ENCODE measurements at places on chromosomes 6 and 20.
A peak's percentile ranks its signal among the peaks of the same experiment; 100 is the strongest.

DNA sequence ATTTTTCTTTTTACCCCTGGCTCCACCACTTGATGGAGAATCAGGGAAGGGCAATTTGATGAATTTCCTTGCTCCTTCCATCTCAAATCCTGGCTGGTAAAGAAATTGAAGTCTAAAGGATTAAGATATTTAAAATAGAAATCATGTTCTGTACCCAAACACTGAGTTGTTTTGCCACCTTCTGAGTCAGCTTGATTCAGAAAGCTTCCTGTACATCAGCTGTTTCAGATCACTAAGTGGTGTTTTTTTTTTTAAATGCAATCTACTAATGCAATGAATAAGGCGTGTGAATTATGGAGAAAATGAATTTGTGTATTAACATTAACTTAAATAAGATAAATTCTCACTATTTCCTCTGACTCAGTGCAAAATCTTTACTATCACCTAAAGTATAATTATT is 11.5 kb upstream of the POPDC3 start:
- peak; percentile 66 for DNase-seq

GRCh38 chr6:56549014-56549413 is 93.7 kb downstream of the DST start:
- peak; percentile 45 for DNase-seq

DNA sequence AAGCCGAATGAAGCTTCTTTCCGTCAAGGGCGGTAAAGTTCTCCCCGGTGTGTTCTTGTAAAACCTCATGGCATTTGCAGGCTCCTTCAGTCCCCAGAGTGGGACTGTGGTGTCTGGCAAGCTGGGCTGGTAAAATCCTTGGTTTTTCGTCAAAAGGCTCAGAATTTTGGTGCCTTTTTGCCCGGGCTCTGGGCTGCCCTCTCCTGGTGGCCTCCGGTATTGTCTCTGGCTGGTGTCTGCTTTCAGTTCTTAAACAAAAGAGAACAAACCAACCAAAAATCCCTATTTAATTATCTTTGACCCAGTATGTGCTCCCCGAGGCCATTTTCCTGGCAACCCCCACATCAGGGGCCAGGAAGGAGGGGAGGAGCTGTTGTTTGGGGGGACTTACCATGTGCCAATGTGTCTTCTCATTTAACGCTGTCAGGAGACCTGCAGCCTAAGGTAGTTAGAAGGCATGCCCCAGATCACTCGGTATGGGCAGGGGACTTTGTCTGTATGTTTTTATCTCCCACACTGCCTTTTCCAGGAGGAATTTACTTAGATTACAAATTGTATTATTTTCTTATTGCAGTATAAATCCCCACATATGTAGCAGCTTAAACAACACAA is 11.1 kb downstream of the CDH4 start:
- DNase-seq, result peak; percentile 33

GRCh38 chr6:24865161-24865560 is 66.4 kb upstream of the ARMH2 start:
- no peak for DNase-seq

DNA sequence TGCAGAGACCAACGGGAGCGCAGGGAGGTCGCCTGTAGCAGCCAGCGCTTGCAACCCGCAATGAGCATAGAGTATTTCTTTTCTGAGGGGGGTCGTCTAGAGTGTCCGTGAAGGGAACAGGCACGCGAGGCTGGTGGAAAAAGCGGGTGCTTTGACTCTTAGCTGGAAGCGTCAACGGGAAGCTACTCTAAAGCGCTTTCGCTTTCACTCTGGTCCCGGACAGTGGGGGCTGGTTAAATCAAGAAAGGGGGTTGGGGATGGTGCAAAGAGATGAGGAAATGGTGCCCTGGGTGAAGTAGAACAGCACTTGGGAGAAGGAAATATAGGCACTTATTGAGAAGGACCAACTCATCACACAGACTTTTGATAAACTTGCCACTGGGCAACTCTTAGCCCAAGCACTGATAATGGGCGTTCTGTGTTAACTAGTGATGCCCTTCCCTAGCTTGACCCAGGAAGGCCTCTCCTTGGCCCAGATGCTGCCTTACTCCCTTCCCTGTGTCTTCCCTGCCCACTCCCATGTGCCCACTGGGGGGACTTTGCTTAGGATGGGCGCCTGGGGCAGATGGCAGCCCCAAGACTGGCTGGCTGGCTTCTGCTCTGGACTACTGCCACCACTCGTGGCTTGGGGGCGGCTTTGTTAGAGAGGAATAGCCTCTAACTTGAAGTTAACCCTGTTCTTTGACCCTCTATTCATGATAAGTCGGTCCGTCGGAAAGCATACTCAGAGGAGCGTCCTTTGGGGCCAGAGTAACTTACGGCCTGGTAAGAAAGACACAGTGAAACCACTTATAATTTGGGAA is 585 bp downstream of the PSMB9 start:
- DNase-seq, result peak; percentile 37

GRCh38 chr20:21360705-21361104 is 36.6 kb downstream of the NKX2-4 start:
- peak; percentile 4 for DNase-seq

- DNase-seq, result peak; percentile 71
Measured at GRCh38 chr6:81172056-81172740, 580.3 kb downstream of the TENT5A start.

DNA sequence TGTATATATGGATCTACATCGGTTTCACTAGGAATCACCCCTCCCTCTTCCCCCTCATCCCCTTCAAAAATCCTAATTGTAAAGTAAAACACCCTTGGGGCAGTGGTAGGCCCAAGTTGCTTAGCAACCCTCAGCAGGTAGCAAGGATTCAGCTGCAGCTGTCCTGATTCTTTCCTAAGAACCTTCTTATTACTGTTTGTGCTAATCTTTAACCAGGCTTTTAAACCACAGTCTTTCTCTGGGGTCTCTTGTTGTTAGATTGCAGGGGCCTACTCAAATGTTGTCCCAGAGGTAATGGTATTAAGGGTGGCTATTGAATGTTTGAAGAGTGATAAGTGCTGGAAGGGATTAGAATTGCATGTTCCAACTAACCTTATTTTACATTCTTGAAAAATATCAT is 46.4 kb downstream of the PRL start:
- no peak for DNase-seq

GRCh38 chr6:89481695-89482094 is 48.7 kb downstream of the ANKRD6 start:
- no peak for DNase-seq

GRCh38 chr20:5150226-5151076 is 23.6 kb downstream of the CDS2 start:
- peak; percentile 77 for DNase-seq

DNA sequence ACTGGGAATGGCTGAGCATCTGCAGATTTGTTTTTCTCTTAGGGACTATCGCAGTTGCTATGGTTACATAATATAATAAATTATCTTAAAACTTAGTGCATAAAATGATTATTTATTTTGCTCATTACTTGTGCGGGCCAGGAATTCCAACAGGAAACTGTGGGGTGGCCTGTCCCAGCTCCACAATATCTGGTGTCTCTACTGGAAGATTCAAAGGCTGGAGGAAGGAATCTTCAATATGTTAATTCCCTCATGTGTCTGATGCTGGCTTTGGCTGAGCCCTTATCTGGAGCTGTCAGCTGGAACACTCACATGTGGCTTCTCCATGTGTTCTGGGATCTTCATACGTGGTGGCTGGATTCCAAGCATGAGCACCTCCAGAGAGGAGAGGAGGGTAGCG is 23.9 kb upstream of the B3GAT2 start:
- DNase-seq, result no peak

GRCh38 chr6:44522871-44523270 is 135.4 kb downstream of the CDC5L start:
- DNase-seq, result no peak

- DNase-seq, result peak; percentile 52
Measured at GRCh38 chr6:155013457-155013876, 18.4 kb downstream of the TIAM2 start.

- DNase-seq, result no peak
Measured at GRCh38 chr6:7261852-7262461, 51.0 kb downstream of the SSR1 start.

DNA sequence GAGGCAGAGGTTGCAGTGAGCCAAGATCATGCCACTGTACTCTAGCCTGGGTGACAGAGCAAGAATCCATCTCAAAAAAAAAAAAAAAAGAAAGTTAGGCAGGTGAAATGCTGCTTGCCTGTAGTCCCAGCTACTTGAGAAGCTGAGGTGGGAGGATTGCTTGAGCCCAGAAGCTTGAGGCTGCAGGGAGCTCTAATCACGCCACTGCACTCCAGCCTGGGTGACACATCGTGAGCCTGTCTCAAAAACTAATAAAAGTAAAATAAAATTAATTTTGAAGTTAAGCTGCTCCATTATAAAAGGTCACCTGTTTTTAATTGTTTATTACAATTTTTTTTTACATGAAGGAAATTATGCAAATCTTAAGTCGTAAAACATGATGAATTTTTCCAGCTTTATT is 23.2 kb upstream of the SAMHD1 start:
- no peak for DNase-seq

- DNase-seq, result no peak
Measured at GRCh38 chr6:128492386-128492785, 28.0 kb downstream of the PTPRK start.

GRCh38 chr20:40442181-40442963 is 246.7 kb downstream of the MAFB start:
- DNase-seq, result peak; percentile 14

DNA sequence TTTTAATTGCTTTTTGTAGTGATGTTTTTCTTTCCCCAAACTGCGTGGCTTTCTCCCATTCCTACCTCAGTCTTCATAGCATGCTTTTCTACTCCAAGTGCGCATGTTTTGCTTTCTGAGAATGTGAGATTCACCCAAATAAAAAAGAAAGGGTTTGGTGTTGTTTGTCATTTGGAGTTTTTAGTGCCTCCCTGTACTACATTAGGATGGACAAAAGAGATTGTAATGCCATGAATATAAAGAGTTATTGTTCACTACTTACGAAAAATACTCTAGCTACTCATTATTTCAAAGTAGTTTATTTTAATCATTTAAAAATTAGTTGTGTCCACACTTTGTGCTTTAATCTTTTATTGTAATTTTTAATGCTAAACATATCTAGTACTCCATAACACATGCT is 81.8 kb downstream of the RNF217 start:
- no peak for DNase-seq

GRCh38 chr6:72977114-72977513 is 248.2 kb downstream of the KHDC1L start:
- DNase-seq, result no peak

DNA sequence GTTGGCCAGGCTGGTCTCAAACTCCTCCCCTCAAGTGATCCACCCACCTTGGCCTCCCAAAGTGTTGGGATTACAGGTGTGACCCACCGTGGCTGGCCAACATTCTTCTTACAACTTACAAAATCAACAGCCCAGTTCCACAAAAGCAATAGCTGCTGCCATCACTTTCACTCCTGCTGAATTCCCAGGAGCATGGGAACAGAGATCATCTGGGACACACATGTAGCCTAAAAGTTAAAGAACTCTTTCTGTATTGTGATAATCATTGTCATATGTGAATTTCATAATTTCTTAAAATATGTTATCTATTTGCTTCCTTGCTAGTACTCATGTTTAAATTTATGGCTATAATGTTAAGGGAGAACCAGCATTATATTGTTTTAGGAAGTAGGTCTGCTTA is 51.7 kb downstream of the NCOA6 start:
- peak; percentile 45 for DNase-seq

DNA sequence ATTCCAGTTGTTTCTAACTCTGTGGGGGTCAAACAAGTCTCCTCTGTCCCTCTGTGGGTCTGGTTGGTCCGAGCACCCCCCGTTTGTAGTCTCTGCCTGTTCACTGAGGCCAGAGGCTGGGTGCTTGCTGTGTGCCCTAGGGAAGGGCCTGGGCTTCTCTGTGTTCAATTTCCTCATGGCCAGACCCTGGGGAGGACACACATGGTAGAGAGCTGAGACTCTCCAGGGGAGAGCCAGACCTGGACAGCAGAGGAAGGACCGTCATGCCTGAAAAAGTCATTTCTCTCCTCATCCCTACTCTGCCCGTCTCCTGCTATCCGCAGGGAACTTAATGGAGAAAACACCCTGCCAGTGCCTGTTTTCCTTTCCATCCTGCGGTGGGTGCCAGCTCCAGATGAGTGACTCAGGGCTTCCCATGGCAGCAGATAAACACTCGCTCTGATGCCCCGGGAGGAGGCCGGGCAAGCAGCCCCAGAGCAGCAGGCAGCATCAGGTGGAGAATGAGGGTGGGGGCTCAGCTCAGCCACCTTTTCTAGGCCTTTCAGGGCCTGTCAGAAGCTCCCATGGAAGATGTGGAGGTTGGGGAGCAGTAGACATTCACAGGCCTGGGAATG is 51.9 kb downstream of the SNAI1 start:
- DNase-seq, result peak; percentile 36

DNA sequence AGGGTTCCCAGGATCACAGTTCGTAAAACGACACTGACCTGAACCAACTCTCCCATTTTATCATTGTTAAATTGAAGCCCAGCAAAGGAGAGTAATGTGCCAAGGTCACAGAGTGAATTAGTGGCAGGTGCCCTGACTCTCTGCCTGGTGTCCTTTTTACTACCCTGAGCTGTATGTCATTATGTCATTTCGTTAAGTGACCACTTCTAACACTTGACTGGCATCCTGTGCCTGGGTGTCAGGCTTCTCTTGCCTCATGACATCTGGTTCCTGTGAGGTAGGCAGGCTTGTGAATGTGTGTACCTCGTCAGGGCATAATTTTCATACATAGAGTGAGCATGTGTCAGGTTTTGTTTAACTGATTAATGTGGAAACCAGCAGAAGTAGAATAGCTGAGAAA is 48.6 kb downstream of the RALY start:
- no peak for DNase-seq

GRCh38 chr6:12336121-12336971 is 46.2 kb downstream of the EDN1 start:
- no peak for DNase-seq

GRCh38 chr6:97053643-97054411 is 129.3 kb downstream of the KLHL32 start:
- DNase-seq, result peak; percentile 37

DNA sequence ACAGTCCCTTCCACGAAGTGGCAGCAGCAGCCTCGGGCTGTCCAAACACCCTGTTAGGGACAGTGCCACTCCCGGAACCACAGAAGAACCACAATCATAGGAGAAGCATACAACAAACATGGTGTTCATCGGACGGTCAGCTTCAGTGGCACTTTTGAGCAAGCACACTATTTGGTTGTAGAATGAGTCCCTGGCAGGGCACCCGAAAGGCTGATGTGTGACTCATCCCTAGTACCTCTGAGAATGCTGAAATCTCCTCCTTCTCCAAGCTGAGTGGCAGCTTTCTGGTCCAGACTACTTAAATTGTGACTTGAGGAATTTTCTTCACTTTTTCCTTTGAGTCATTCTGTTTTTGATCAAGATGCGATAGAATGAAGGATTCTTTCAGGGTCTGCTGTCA is 282.5 kb downstream of the ESR1 start:
- DNase-seq, result peak; percentile 77

DNA sequence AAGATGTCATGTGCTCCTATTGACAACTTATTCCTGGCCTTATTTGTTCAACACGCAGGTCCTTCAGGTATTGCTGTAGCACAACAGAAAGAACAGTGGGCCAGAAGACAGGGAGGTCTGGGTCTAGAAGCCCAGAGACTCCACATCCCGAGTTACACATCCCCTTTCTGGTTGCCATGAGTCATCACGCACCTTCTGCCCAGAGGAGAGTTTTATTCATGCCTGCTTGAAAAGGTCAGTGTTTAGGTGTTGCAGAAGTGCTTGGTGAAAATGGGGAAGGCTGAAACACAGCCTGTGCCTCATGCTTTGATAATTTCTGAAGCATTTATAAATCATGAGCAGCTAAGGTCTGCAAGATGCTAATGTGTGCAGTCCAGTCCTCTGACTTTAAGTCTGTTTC is 256.4 kb downstream of the GMPR start:
- DNase-seq, result no peak

Data from fibroblast of mammary gland (primary cell).